Activated CD4-positive, CD25-positive, alpha-beta regulatory T cell treated with anti-CD3 and anti-CD28 coated beads, Interleukin-2, amount 50 U/mL, for 72 hours (primary cell): ENCODE measurements at places on chromosomes 4 and X.

DNA sequence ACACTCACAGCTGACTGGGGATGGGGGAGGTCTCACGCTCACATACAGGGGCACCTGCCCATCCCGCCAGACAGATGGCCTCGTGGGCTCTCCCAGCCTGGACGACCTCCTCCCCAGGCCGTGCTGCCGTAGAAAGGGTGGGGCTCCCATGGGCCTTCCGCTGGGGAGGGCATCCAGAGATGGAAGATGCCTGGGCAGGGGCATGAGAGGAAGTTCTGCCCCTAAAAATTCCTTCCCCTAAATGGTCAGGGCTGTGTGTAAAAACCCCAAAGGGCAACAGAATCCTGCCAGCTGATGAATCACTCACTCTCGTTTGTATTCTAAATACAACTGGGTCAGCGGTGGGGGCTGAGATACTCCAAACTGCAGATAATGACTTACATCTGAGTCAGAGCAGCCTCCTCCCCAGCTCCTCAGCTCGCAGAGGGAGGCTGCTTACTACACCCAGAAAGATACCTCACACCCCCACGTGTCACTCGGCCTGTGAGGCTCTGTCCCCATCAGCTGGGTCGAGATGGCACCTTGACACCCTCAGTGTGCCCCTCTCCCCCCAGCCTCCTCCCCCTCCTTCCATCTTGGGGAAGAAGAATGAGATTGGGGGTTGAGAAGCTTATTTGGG is 10.1 kb downstream of the WDR1 start:
- DNase-seq = peak; percentile 66

DNA sequence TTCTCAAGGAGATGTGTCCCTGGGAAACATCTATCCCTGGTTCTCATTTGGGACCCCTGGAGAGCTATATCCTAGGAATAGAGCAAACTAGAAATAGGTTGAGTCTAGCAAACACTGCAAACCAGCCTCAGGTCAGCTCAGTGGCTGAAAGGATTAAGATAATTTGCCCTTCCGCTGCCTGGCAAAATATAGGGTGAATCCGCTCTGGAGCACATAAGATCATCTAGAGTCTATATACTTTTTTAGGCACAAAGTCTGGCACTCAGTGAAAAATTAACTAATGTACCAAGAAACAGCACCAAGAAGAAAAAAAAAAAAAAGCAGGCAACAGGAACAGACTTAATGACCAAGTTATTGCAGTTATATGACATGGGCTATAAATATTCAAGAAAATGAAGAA is 7.3 kb upstream of the GUCY2F start:
- no peak for DNase-seq

DNA sequence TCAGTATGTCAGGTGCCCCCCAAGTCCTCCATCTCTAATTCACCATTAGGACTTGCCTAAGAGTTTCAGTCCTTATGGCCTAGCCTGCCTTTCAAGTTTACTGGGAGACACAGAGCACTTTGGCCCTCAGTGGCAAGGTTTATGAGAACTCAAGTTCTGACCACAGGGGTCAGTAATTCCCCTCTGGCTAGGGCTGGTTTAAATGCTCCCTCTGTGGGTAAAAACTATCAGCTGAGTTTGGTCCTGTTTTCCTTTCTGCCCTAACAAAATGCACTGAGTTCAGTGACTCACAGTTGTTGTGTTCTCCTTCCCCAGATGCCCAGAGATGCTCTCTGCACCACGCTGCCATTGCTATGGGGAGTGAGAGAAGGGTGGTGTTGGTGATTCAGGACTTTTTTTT is 163.2 kb downstream of the RELL1 start:
- DNase-seq = no peak

GRCh38 chr4:122632396-122633143 is 11.7 kb upstream of the IL21 start:
- no peak for DNase-seq

DNA sequence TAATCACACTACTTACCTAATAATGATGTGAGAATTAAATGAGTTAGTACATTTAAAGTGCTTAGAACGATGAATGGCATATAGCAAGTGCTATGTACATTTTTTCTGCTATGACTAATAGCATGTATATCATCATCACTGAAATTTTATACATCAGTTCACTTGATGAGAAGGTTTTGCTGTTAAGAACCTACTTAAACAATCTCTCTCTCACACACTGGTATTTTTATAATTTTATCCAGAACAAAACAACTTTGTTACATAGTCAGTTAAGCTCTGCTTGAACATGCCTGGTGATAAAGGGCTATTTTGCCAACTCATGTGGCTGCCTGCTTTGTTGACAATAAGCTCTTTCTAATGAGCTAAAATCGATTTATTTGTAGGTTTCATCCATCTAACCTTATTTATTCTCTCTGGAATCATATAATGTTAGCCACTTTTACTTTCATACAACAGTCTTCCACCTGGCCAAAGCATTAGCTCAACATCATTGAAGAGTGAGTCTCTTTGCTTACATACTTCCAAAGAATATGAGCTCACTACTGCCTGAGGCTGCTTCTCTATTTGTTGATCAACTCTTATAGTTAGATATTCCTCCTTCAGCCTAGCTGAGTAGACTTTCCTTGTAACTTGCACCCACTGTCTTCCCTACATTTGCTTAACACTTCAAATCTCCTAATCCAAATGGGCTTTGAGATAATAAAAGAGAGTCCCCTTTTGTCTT is 372.7 kb upstream of the BOD1L1 start:
- no peak for DNase-seq

GRCh38 chr4:79688691-79689090 is 280.7 kb upstream of the GK2 start:
- no peak for DNase-seq

GRCh38 chr4:1869530-1870327 is 1.5 kb upstream of the NSD2 start:
- DNase-seq = no peak

GRCh38 chr4:64340218-64341110 is 68.8 kb downstream of the TECRL start:
- DNase-seq = no peak

GRCh38 chr4:23884261-23884660 is 5.6 kb downstream of the PPARGC1A start:
- DNase-seq = no peak

DNA sequence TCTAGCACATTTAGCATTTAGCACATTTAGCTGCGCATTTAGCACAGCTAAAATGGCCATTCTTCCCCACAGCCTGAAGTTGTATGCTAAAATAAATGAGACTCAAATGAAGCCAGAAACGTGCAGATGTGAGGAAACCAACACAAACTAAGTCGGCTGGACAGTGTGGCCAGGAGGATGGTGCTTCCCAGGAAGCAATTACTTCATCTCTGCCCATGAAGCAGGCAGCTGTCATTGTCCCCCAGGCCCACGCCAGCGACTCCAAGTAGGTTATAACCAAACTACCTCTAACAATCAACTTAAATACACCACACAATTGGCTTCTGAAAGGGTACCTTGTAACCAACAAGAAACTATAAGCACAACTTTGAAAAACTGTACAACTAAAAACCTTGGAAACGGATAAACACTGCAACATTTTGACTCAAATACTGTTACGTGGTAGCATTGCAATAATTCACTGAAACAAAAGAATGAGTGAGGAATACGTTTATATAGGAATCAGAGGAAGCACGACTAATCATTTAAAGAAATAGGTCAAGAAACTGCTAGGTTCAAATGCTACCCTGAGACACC is 39.2 kb downstream of the AFAP1 start:
- DNase-seq = no peak

- no peak for DNase-seq
These were observed 153.9 kb downstream of the UNC5C start for GRCh38 chr4:95394752-95395306.

GRCh38 chr4:108445716-108446115 is 174.7 kb upstream of the RPL34 start:
- no peak for DNase-seq

- no peak for DNase-seq
These were observed 6.2 kb upstream of the SETD7 start for GRCh38 chr4:139562067-139562684.

- no peak for DNase-seq
These were observed 51.0 kb downstream of the GUCY1B1 start for GRCh38 chr4:155809835-155810234.

DNA sequence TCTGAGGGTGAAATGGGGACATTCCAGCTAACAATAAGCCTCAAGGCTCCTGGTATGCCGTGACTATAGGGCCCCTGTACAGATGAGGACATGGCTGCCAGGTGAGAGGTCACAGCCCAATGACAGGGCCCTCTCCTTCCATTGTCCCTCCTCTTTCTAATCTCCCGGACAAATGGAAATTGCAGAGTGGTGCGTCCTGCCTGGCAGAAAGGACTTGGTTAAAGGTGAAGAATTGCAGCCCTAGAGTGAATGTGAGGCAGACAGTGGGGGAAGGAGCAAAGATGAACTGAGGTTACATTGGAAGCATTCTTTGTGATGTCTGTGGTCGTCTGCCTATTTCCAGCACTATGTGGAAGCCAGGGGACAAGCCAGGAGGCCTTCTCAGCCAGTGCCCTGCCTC is 6.7 kb upstream of the UCP1 start:
- DNase-seq = no peak

GRCh38 chr4:23194751-23195150 is 502.0 kb downstream of the GBA3 start:
- no peak for DNase-seq

DNA sequence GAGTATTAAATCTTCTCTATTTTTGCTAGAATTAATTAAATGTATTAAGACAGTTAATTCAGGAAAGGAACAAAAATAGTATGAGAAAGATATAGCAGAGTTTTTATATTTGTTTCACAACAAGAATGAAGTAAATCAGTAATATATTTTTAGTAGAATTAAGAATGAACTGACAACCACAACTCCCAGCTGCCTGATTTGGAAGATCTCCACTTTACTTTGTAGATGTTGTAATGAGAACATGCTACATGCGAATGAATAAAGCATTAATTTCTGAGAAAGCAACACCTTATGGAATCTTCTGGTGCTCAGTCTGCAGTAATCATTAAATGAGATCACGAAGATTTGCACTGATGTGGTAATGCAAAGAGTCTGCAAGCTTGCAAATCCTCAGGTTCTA is 695.6 kb upstream of the PCDH7 start:
- no peak for DNase-seq

- DNase-seq = no peak
These were observed 70.0 kb downstream of the NYX start for GRCh38 chrX:41516999-41517765.

DNA sequence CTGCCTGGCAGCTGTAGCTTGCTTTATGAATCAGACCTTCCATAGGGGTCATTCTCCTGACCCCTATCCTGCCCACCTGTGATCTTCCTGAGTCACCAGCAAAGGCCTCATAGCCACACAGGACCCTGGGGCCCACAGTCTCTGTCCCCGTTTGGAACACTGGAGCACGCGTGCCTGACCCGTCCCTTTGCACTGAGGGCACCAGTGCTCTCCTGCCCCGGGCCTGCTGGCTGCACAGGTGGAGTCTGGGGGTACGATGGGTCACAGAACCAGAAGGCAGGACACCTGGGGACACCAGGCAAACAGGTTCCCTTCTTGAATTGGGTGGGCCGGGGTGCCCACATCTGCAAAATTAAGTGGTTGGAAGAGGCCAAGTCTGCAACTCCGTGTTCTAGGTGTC is 97.2 kb downstream of the CPZ start:
- DNase-seq = no peak

- DNase-seq = no peak
These were observed 143.5 kb upstream of the MAMLD1 start for GRCh38 chrX:150219374-150220185.

DNA sequence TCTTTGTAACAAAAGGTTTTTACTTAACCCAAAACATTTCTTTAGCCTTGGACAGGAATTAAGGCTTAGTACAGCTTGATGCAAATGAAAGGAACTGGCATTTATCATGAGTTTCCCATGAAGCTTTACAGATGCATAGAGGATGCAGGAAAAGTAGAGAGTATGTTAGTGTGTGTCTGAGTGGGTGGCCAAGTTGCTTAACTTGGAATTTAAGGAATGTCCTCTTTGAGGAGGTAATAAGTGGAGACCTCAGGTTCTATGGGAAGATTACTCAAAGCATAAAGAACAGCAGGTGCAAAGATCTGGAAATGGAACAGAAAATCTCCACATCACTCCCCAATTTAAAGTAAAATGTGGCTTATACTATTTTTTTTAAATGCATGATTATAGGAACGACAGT is 457.9 kb downstream of the KCNIP4 start:
- no peak for DNase-seq

GRCh38 chr4:35697210-35697736 is 547.0 kb downstream of the ARAP2 start:
- DNase-seq = no peak

DNA sequence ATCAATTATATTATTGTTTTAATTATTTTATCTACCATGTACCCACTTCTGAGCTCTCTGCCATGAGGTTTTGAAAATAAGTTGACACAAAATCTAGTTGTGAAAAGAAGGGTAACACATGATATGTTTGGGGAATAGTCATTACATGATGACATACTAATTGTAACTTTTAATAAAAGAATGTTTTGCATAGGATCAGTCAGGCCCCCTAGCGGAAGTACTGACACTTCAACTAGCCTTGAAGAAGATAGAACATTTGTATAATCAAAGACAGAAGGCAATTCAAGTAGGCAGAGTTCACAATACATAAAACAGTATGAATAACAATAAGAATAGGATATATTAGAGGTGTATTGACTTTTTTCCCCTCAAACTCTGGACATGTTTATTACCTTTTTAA is 1191.0 kb upstream of the AGA start:
- DNase-seq = no peak

GRCh38 chr4:24471486-24472160 is 112.7 kb downstream of the DHX15 start:
- DNase-seq = no peak

DNA sequence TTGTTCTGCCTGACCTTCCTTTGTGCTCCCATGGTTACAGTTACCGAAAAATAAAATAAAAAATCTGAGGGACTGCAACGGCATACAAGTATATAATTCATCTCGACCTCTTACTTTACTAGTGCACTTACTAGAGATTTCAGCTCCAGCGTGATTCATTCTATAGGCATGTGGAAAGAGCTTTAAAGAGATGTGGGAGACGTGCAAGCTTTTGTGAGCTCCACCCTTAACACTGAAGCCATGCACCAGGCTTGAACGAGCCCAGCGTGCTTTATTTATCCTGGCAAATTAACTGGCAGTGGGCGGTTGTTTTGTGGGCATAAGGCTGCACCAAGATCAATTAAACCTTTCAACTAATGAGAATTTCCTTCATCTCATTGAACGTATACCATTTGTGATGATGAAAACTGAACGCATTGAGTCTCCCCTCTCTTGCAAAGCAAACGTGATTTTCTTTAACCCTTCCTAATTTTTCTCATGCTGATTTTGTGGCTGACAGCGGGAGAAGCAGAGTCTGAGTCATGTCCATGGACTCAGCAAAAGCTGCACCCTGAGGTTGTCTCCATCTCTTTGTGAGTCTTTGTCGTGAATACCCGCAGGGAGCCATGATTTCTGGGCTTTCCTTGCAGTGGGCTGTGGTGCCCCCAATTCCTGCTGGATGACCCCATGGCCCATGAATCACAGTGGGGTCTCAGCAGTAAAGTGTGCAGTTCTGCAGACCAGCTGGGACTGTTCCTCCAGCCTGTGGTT is 60.1 kb downstream of the MXRA5 start:
- no peak for DNase-seq
